ENCODE measurements at places on chromosomes 12 and 14.

- DNase-seq, result no peak
Observed at GRCh38 chr14:90087433-90087832, 25.6 kb downstream of the KCNK13 start.

GRCh38 chr12:14366209-14367039 lies 942 bp downstream of the ATF7IP start:
- DNase-seq, result no peak

GRCh38 chr12:51326698-51327439 lies 2.9 kb upstream of the BIN2 start:
- no peak for DNase-seq

- no peak for DNase-seq
Observed at GRCh38 chr14:75875958-75876357, 105.8 kb downstream of the TGFB3 start.

- no peak for DNase-seq
Observed at GRCh38 chr12:56676851-56677580, 11.1 kb downstream of the PTGES3 start.

DNA sequence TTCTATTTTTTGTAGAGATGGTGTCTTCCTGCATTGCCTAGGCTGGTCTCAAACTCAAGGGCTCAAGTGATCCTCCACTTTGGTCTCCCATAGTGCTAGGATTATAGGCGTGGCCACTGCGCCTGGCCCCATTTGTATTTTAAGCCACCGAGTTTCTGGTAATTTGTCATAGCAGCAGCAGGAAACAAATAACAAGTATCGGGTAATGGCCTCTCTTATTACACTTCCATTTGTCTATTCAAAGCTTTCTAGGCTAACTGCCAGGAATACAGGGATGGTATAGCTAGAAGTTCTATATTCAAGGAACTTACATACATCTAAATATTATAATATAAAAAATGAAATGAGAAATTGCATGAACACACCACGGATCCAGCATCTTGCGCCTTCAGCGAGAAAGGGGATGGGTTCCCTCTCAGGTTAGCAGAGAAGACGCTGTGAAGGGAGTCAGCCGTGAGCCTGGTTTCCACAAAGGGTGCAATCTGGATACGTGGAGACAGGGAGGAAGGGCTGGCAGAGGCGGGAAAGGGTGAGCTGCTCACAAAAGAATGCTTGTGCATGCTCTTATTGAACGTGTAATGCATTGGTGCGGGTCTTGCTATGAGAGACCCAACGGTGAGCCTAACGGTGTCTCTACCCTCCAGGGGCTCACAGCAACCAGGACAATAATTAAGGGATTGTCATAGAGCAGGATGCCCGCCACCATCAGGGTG lies 9.5 kb downstream of the BDKRB1 start:
- no peak for DNase-seq

DNA sequence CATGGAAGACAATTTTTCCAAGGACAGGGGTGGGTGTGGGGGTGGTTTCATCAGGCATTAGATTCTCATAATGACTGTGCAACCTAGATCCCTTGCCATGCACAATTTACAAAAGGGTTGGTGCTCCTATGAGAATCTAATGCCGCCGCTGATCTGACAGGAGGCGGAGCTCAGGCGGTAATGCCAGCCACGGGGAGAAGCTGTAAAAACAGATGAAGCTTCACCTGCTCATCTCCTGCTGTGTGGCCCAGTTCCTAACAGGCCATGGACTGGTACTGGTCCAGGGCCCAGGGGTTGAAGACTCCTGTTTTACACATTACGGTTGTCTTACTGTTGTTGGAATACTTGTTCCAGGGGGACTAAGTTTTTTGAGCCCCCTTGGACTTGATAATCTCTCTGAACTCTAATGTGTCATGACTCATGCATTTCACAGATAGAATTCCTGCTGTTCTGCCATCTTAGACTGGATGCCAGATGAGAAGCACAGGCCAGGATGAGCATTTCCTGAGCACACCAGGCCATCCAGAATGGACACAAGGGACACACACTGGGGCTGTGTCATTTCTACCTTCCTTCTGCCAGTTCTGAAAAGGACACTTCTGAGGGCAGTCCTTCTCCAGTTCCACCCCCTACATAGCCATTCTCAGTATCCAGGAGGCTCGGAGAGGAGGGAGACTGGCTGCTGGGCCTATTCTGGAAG lies 5.8 kb downstream of the PLEKHD1 start:
- no peak for DNase-seq

- DNase-seq, result no peak
Observed at GRCh38 chr12:124747426-124748161, 116.1 kb downstream of the SCARB1 start.

- DNase-seq, result peak; percentile 61
Observed at GRCh38 chr14:67571275-67571990, 28.6 kb downstream of the PIGH start.

GRCh38 chr12:105983622-105984320 lies 155.0 kb downstream of the NUAK1 start:
- no peak for DNase-seq

DNA sequence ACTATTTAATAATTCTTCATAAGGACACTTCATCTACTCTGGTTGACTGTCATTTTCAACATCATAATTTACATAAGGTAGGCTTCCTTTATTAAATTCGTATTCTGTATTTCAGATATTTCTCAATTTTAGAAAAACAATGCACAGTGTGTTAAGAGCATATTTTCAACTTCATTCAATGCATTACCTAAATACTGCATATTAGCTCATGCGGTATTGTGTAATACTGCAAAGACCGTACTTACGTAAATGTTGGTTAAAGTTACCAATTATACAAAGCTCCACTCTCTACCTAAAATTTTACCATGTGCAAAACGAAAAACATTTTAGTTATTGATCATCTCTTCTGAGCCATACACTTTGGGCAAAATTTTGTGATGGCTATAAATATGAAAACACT lies 62.8 kb downstream of the EXOC5 start:
- DNase-seq, result no peak

GRCh38 chr14:25899197-25899596 lies 698.6 kb downstream of the NOVA1 start:
- no peak for DNase-seq

DNA sequence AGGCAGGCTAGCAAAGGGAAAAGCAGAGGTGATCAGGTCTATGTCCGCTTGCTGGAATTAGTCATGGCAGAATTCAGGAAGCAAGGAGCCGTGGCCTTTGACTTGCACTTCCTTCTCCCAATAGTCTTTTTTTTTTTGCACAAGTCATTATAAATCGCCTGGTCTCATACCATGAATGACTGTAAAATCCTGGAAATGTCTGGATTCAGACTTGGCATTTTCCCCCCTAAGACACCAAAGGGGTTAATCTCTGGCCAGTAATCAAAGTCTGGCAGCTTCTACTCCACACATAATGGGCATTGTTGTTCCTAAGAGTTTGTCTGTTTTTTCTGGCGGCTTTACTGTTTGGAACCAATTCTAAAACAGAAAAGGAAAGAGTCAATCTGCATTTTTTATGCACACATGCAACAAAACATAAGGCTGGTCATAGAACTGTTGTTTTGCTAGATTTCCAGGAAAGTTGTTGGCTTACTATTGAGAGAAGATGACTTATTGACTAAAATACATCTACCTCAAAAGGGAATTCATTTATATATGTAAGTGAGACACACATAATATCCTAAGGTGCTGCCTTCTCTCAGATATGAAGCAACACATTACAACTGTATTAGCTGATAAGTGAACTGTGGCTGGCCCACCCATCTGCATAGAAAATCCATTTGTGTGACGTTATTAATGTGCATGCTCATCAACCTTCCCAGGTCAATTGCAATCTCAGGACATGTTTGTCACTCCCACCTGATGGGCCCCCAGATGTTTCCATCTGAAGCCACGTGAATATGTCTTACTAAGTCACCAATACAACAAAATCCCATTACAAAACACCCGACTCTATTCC lies 157.3 kb downstream of the BTG1 start:
- no peak for DNase-seq

All from activated T-cell treated with anti-CD3 and anti-CD28 coated beads for 1 hour (primary cell).